Activated T-helper 1 cell treated with anti-CD3 and anti-CD28 coated beads, Interleukin-12 subunit alpha, Interleukin-12 subunit beta, Interleukin-2, Interleukin-4 antibody, amounts not matched to agents 30 ng/mL and 10 ng/mL and 1 ng/mL, durations not matched to agents 14 hours and 24 hours and 36 hours (primary cell): ENCODE measurements at places on chromosomes 12 and 14.

DNA sequence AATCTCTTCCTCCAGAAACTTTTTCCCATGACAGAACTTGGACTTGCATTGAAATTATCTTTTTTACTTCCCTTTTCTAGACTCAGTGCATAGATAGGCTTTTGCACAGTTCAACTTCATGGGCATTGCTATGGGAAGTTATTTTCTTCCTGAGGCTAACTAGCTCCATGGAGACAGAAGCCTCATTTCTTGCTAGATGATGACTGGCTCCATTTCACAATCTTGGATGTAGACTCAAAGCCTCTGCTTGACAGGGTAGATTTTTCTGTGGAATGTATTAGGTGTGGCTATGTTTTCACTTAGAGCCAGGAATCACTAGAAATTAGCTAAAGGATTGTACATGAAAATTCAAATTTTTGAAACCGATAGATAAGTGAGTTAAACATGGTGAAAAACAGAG is 884.1 kb upstream of the MGAT4C start:
- no peak for DNase-seq

DNA sequence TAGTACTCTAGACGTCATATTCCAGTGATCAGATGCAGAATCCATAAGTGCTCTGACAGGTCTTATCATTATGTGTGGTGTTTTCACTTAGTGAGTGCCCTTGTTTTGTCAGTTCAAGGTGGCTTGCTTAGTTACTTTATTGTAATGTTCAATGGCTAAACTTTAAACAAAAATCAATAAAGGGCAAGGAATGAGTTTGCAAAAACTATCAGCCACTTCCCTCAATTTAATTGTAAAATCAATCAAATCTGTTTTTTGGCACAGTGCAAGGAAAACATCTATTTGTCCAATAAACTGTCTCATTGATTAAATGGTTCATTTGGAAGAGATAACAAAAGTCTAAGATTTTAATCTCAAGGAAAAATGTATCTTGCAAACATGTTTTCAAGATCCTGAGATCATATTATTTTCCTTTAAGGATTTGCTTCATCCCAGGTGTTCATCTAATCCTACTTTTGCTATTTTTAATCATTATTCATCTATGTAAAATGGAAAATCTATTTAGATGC is 59.6 kb upstream of the EEA1 start:
- no peak for DNase-seq

GRCh38 chr14:55240526-55241178 is 30.6 kb upstream of the FBXO34 start:
- no peak for DNase-seq

- DNase-seq, result no peak
These were observed 30.0 kb downstream of the DTX1 start for GRCh38 chr12:113086249-113087164.

- no peak for DNase-seq
These were observed 270.5 kb downstream of the TTC6 start for GRCh38 chr14:37865719-37866549.

DNA sequence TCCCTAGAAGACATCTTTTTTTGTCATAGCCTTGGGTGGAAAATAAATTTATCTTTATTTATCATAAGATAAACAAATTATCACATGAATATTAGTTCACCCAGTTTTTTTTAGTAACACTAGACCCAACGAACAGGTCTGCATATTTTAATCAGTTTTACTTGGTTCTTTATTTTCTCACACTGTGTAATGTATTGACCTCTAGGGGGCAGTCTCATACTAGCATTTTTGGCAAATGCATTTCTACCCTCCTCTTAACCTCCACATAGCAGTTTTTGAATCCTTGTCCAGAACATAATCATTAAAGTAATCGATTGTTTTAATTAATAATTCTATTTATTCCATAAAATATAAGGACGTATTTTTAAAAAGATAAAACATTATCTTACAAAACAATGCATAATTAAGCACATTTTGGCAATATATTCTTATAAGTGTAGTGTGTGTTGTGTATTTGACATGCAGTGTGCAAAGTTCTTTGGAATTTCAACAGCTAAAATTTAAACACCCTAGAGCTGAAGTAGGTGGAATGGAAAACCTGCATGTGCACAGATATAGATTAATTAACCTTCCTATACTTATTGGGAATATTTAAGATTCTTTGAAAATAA is 31.6 kb upstream of the PTPRQ start:
- DNase-seq, result no peak

DNA sequence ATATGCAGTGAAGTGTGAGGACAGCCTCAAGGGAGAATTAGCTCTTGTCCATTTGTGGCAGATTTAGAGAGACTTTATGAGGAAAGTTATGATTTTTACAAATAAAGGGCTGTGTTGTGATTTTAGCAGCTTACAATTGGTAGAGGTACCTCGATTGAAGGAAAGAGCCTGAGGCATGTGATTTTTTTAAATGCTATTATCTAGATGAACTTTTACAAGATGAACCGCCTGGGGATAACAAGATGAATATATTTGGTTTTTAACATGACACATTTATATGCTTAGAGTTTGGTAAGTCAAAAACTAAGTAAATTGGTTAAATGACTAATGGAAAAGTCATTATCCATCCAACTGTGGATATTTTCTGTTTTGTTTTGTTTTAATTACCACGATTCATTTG is 52.6 kb downstream of the AEBP2 start:
- DNase-seq, result no peak

DNA sequence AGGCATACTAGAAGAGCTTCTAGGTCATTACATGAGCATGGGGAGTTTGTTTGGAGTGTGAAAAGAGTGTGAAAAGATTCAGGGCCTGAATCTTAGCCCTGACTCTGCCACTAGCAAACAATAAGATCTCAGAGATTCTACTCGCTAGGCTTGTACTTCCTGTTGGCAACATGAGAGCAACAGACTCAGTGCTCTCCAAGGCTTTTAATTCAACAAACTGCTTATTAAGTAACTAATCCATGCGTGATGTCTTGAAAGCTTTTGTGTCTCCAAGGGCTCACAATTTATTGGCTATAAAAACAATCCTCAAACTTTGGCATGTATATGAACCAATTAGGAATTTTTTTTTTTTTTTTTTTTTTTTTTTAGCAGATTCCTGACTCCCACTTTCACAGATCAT is 105.1 kb downstream of the STXBP6 start:
- DNase-seq, result no peak

GRCh38 chr14:89902881-89903280 is 51.6 kb downstream of the EFCAB11 start:
- no peak for DNase-seq

GRCh38 chr12:122051231-122051876 is 27.2 kb upstream of the MLXIP start:
- DNase-seq, result no peak

DNA sequence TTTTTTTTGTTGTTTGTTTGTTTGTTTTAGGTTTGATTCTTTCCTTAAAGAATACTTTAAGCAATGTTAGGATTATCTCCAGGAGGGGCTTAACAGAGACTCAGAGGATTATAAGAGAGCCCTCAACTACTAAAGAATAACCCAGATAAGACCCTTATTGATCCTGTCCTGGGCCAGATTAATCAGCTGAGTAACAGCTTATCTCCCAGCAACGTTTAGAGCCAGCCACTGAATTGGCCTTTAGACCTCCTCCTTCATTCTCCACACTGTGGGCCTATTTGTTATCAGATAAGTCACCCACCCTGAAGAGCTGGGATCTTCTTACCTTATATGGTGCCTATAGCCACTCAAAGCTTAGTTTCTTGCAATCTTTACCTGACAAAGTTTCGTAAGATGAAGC is 71.1 kb downstream of the FIGNL2 start:
- DNase-seq, result no peak

DNA sequence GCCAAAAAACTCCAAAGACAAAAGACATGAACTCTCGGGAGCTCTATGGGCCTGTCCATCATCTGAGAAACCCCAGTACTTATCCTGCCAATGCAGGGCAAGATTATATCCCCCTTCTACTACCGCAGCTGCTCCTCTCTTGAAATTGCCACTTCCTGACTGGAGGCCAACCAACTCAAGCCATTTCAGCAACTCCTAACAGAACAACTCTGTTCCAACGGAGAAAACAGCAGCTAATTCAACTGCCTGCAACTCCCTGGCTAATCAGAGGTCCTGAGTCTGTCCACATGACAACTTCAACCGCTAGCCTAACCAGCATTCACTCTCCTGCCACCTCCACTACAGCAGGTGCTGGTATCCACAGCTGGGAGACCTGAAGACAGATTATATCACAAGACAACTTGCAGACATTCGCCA is 24.1 kb downstream of the CEP83 start:
- DNase-seq, result no peak

GRCh38 chr12:52291267-52291935 is at the start of gene KRT81:
Gene KRT81 (minus strand): TSS chr12:52291534. CDS start chr12:52291465, 69 bp downstream.
- no peak for DNase-seq

DNA sequence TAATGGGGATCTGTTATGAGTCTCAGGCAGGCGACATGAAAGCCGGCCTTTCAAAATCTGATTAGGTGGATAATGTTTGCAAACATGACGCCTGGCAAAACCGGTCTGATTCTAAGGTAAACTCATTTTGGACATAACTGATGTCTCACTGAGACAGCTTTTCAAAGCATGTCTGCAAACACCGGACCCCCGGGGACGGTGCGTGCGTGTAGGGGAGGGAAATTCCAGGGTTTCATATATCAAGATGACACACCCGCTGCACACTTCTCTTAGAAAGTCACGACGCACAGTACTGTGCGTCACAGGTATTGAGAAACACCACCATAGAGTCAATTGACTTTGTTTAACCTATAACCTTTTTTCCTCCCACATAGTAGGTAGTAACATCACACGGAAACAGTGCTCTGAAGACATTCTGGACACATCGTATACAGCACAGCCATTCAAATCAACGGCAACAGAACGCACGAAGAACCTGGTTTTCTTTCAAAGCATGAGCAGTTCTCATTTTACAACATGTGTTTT is 43.9 kb upstream of the TESC start:
- DNase-seq, result no peak

GRCh38 chr14:37985826-37986470 is 221.8 kb upstream of the SSTR1 start:
- peak; percentile 17 for DNase-seq

GRCh38 chr12:115632308-115632707 is 645.2 kb downstream of the MED13L start:
- no peak for DNase-seq

DNA sequence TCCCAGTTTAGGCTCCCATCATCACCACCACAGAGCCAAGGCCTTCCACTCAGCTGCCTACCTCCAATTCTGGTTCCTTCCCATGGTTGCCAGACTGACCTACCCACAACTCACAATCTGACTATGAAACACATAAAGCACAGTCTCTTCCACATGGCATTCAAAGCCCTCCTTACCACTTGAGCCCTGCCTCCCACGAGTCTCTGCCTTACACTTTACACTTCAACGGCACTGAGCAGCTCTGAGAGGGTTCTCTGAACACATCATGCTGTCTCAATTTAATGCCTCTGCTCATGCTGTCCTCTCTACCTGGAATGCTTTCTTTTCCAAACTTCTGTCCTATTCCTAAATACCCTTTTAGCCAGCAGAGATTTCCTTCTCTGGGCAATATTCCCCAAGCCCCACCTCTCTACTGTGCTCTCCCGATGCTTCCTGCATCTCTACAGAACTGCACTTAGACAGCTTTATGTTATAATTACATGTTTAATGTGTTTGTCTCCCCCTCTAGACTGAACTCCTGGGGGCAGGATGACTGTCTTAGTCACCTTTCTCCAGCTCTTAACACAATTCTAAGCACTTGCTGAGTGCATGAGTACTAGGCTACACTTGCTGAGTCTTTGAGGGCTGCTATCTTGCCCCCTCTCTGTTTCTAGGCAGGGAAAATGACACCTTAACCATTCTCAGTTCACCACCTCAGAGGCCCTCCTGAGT is 23.5 kb downstream of the FMNL3 start:
- DNase-seq, result no peak

- no peak for DNase-seq
These were observed 169.1 kb downstream of the TSPAN9 start for GRCh38 chr12:3246253-3246652.

DNA sequence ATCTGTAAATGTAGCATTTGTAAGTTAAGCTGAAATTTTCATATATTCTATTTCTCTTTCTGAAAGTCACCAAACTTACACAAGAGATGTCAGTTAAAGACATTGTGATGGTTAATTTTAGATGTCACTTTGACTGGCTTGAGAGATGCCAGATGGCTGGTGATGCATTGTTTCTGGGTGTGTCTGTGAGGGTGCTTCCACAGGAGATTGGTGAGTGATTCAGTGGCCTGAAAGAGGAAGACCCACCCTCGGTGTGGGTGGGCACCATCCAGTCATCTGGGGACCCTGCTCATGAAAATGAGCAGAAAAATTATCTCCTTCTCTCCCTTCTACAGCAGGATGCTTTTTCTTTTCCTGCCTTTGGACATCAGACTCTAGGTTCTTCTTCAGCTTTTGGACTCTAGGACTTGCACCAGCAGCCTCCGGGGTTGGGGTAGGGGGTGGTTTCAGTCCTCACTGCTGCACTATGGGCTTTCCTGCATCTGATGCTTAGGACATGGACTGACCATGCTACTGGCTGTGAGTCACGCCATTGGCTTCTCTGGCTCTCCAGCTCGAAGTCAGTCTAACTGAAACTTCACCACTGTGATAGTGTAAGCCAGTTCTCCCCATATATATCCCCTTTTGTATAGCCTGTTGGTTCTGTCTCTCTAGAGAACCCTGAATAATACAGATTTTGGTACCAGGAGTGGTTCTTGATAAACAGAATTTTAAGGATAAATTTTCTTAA is 20.9 kb downstream of the PDE6H start:
- no peak for DNase-seq

DNA sequence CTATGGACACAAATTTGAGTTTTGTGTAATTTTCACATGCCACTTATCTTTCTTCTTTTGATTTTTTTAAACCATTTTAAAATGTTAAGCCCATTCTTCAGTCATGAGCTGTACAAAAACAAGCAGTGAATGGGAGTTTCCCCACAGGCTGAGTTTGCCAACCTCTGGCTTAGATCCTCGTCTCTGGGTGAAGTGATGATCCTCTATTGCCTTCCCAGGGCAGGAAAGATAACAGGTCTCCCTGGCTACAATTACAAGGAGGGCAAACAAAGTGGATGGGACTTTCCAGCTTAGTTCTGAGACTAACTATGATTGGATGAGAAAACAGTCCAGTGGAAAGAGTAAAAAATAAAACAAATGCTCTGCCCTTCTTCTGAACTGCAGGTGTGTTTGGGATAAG is 203.7 kb downstream of the SPTSSA start:
- no peak for DNase-seq

DNA sequence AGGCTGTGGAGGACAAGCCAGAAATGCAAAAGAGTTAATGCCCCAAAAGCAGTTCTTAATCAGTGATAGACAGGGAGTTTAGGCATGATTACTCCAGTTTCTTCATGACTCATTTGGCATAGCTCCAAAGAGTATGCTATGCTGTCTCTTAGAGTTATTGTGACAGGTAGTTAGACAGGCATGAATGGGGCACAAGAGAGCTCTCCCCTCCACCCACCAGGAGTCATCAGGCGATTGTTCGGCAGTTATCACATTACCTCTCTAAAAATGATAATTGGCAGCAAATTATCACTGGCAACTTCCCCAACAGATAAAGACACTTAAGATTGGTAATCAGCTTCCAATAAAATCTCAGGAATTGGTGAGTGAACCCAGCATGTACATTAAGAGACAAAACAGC is 320.1 kb downstream of the DAD1 start:
- DNase-seq, result no peak

- DNase-seq, result no peak
These were observed 1.4 kb downstream of the NFKBIA start for GRCh38 chr14:35403114-35403602.
